Gastroesophageal sphincter (tissue), 4 donors: ENCODE measurements at places on chromosomes 7 and 10.
A peak's percentile ranks its signal among the peaks of the same experiment; 100 is the strongest.

DNA sequence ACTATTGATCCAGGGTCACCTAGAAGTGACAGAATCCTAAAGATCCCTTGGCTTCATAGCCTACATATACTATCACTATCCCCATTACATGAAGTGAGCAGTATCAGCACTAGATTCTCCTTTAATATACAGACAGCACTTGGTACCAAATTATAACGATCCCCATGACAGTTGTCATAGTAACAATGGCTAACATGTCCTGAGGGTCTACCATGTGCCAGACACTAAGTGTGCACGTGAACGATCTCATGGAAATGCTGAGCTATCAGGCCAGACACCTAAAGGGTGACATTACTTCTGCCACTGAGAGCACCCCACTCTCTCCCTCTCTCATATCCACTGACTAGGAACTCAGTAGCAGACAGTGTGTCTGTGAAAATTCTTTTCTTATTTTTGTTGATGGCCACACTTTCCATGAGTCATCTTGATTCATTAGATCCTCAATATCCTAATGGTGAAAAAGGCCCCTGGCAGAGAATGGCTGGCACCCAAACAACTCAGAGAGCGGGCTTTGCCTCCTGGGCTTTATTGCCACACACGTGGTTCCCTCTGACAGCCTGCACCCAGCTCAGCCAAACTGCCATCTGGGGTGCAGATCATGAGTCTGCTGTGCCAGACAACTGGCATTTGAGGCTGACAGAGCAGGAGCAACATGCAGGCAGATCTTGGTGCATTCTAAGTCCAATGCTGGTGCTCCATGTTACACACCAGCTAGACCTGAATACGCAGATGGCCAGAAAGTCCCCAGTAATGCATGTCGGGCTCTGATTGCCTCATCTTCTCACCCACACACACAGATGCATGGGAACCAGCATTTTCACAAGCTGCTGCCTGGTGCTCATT, 176.3 kb downstream of the DGKI start:
- ATAC-seq: no peak

- no peak for ATAC-seq
Observed at GRCh38 chr7:130841416-130841815, 107.4 kb upstream of the KLF14 start.

DNA sequence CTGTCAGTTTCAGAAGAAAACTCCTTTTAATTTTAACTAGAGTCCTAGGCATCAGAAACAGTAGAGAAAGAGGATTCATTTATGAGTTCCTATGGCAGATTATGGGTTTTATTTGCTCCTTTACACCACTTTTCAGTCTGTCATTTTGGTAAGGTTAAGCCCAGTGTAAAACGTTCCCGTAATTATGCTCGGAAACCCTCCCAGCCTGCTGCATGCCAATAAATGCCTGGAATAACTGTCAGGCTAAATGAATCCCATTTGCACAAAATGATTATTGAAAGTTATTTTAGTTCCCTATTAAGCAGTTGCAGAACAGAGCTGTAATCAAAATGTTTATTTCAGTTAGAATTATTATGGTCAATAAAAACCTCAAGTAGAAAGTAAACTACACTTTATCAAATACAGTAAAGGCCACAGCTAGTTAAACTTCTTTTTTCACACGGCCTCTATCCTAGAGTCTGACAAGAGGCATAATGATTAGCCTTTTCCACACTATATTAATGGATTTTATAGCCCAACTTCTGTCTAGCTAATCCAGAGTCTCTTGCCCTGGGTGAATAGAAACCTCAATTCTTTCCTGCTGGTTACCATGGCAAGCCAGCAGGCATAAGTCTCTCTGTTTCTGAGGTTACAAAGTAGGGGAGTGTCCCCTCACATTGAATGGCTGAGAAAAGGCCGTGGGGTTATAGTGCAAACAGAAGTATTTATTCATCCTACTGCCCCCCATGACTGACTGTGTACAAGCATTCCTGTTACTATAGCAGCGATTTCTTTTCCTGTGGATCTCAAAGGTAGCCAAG, 80.8 kb upstream of the NPVF start:
- no peak for ATAC-seq

DNA sequence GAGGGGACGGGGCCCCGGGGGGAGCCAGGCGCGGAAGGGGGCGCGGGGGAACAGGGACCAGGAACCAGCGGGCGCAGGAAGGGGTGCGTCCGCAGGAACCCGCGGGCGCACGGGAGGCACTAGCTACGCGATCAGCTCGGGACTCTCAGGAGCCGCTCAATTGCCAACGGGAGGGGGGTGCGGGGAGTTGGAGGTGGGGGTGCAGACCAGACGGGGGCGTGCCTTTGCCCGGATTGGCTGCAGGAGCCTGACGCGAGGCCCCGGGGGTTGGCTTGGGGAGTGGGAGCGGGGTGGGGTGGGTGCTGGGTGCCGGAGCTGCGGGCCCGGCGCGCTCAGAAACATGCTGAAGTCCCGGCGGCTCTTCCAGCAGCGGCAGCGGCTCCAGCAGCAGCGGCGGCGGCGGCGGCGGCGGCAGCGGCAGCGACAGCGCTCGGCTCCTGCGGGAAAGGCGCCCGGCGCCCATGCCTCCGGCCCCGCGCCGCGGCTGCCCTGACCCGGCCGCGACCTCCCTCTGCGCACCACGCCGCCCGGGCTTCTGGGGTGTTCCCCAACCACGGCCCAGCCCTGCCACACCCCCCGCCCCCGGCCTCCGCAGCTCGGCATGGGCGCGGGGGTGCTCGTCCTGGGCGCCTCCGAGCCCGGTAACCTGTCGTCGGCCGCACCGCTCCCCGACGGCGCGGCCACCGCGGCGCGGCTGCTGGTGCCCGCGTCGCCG, at the start of gene ADRB1:
Gene ADRB1 (plus strand): TSS at position 335 of the 715 bp plus-strand sequence. CDS start 267 bp downstream, at position 602.
- ATAC-seq: peak; percentile 89

- ATAC-seq: no peak
Observed at GRCh38 chr10:8102708-8103401, 48.4 kb downstream of the GATA3 start.

DNA sequence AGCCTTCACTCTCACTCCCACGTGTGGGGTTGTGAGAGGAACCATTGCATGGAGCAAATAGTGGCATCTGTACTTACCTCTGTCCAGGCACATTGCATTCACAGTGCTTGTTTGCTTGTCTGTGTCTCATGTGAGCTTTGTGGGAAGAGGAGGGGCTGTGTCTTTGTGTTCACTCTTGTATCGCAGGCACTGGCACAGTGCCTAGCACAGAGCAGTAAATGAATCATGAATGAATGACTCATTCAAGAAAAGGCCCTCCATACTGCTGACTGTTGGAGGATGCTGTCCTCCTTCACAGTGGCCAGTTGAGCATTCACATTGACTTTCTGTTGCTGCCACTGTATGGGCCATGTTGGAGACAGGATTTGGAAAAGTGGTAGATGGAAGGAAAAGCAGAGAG, 125.3 kb downstream of the SORCS3 start:
- ATAC-seq: no peak
